Effector CD4-positive, alpha-beta T cell (primary cell): ENCODE measurements at places on chromosomes 4 and X.

- DNase-seq, result no peak
Measured at GRCh38 chr4:91958596-91958995, 345.2 kb upstream of the GRID2 start.

GRCh38 chrX:40108162-40108958, 10.6 kb upstream of the BCOR start:
- no peak for DNase-seq

DNA sequence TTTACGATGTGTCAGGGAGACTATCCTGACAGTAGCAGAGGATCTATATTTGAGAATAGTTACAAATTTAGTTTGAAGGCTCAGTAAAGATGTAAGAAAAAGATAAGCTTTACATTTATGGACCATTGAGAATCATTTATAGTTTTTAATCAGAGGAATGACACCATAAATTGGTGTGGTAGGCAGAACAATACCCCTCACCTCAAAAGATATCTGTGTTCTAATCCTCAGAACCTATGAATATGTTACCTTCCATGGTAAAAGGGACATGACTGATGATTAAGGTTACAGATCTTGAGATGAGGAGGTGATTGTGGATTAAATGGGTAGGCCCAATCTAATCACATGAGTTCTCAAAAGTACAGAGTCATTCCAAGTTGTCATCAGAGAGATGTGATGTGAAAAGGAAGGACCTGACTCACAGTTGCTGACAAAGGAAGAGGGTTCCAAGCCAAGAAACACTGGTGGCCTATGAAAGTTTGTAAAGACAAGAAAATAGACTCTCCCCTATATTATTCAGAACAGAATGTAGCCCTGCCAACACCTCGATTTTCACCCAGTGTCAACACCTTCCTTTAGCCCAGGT, 27.0 kb downstream of the EREG start:
- DNase-seq, result no peak

GRCh38 chrX:81586096-81586495, 384.2 kb downstream of the SH3BGRL start:
- no peak for DNase-seq
